ELR (cell line): ENCODE measurements at places on chromosomes 13 and 19.
A peak's percentile ranks its signal among the peaks of the same experiment; 100 is the strongest.

DNA sequence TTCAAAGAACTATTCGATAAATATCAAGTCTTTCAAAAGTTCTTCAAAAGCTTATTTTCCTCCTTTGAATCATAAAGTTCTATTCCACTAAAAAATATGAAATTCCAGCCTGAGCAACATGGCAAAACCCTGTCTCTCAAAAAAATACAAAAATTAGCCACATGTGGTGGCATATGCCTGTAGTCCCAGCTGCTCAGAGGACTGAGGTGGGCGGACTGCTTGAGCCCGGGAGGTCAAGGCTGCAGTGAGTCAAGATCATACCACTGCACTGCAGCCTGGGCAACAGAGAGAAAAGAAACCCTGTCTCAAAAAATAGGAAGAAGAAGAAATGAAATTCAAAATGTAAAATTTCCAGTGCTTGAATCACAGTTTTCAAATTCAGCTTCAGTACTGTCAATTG lies 24.6 kb downstream of the CAB39L start:
- DNase-seq: peak; percentile 15

GRCh38 chr19:10339380-10339960 lies at the start of gene ICAM3:
ICAM3 (minus strand) TSS chr19:10339624; CDS start chr19:10339614, 10 bp downstream.
- DNase-seq: no peak

GRCh38 chr19:10189616-10190015 lies 5.1 kb downstream of the DNMT1 start:
- DNase-seq: peak; percentile 42

DNA sequence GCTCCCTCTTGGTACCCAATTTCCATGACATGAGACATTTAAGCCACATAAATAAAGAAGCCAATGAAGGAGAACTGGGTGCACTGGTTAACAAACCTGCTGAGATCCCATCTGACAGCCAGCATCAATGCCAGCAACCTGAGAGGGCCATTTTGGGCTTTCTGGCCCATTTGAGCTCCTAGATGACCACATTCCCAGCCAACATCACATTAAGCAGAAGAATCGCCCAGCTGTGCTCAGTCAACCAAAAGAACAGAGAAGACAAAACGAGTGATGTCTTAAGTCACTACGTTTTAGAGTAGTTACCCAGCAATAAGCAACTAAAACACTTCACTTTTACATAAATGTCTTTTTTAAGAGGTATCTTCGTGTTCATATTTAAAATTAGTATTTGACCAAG lies 21.9 kb downstream of the LCP1 start:
- no peak for DNase-seq

DNA sequence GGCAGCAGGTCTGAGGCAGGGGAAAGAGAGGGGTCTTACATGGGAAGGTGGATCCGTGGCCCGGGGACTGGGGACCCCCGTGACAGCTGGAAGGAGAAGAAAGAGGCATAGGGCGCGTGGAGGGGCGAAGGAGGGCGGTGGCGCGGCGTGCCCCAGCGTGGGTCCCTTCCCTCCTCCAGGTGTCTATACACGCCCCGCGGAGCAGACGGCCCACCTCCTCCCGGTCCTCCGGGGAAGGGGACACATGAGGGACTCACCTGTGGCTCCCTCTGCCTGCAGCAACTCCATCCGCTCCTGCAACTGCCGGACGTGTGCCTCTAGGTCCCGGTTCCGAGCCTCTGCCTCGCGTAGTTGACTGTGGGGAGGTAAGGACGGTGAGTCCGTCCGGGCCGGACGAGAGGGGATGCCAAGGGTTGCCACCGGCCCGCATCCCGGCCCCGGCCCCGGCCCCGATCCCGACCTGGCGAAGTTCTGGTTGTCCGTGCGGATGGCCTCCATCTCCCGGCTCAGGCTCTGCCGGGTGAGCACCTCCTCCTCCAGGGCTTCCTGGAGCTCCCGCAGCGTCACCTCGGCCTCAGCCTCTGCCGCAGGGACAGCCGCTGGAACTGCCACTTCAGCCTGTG lies 2.4 kb upstream of the SIX5 start:
- DNase-seq: no peak

GRCh38 chr19:32296694-32297093 lies 48.7 kb upstream of the ZNF507 start:
- peak; percentile 2 for DNase-seq

- peak; percentile 43 for DNase-seq
Observed at GRCh38 chr19:55082020-55082851, 6.6 kb downstream of the EPS8L1 start.

DNA sequence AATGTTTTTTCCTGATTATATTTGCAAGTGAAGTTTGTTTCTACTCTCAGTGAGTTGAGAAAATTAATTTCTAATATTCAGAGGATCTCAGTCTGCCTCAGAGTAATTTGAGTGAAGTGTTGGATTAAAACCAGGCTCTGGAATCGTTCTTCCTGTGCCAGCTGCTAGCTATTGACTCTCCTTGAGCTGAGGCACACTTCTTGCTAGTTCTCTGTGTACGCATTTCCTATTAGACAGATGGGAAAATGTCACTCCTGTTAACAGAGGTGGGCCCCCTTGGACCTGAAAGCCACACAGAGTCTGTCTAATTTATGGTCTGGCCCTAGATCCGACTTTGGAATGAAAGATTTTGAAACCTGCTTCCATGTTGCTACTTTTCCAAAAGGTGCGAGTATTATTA lies 107.6 kb upstream of the RNF113B start:
- no peak for DNase-seq

- no peak for DNase-seq
Observed at GRCh38 chr19:3482507-3483225, 575 bp downstream of the SMIM44 start.

DNA sequence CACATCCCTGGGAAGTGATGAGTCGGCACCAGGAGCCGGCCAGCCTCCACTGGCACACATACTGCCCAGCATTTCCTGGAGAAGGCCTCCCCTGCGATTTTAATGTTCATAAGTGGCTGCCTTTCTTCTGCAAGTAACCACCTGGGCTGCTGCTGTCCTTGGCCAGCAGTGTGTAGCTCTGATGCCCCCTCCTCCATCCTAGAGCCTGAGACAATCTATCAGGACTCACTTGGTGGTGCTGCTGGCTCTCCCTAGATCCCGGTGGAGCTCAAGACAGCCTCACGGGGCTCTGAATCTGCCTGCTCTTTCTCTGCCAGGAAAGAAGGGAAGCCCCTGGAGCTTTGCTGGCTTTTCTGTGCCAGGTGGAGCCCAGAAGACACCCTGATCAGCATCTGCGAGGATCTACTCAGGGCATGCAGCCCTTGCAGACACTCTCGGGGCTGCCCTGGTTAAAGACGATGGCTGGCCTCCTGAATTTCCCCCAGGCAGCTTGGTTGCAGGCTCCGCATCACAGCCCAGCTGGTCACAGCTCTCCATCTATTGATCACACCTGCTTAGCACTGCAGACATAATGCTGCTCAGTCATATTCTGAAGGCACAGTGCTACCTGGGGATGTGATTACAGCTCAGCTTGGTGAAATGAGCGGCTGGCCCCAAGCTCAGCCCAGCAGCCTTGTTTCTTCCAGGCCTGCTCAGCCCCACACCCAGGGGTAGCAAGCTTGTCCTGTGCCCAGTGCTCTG lies 122.3 kb downstream of the ZDHHC20 start:
- peak; percentile 3 for DNase-seq

DNA sequence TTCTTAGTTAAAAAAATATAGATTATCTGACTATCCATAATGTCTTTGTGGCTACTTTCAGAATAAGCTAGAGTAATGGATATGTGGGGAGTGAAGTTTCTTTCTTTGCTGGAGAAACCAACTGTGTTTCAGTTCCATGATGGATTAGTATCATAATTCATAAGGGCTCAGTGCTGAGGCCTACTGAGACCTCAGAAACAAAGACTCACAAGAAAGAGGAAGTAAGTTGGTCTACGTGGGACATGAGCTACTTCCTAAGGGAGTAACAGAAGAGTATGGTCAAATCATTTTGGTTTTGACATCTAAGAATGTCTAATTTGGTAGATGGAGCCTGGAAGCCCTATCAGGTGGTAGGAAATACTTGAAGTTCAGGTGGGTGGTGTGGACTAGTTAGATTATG lies 99.0 kb upstream of the HTR2A start:
- DNase-seq: no peak

GRCh38 chr19:7550987-7551761 lies 15.7 kb downstream of the PNPLA6 start:
- peak; percentile 52 for DNase-seq

GRCh38 chr19:44747739-44748425 lies 626 bp upstream of the BCL3 start:
- peak; percentile 64 for DNase-seq

- DNase-seq: no peak
Observed at GRCh38 chr19:30017172-30017571, 75.1 kb downstream of the URI1 start.

GRCh38 chr13:109790942-109791605 lies 4.7 kb upstream of the IRS2 start:
- DNase-seq: peak; percentile 48

DNA sequence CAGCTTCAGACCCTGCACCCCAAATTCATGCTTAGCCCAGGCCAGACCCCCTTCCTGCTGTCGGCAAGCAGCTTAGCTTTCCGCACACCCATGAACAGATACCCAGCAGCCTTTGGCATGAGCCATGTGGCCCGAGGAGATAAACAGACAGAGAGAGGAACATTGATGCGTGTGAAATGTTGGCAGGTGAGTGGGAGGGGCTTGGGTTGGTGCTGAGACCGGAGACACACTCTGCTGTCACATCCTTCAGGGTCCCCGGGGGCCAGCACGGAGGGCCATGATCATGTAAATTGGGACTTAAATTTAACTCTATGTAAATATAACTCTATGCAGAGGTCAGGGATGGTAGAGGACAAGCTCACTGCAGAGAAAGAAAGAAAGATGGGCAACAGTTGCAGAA lies 1.5 kb downstream of the CD22 start:
- no peak for DNase-seq

DNA sequence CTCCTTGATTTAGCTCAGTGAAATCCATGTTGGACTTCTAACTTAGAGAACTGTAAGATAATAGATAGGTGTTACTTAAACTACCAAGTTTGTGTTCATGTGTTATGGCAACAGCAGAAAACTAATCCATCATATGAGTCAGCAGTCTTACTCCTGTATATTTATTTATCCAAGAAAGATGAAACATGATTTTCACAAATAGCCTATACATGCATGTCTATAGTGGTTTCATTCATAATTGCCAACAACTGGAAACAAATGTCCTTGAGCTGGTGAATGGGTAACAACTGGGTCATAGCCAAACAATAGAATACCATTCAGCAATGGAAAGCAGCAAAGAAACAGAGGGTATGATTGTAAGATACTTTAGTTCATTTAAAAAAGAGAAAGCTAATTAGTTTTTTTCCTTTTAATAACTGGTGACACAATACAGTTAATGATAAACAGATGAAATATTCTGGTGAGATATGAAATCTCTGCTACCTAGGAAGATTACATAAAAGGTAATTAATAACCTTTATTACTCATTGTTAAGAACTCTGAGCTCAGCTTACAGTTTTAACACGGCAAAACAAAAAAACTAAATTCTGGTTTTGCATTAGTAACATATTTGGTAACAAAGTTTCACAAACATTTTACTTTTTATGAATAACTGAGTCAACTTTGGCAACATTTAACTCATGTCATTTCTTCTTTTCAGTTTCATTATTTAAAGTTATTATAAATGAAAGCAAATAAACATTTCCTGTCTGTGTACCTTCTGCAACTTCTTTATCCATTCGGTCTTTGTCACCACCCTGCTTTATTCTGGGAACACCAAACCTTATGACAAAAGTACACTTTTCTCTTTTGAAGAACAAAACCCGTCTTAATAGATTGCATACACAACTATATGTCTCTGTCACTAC lies 181.3 kb downstream of the LIG4 start:
- DNase-seq: no peak

DNA sequence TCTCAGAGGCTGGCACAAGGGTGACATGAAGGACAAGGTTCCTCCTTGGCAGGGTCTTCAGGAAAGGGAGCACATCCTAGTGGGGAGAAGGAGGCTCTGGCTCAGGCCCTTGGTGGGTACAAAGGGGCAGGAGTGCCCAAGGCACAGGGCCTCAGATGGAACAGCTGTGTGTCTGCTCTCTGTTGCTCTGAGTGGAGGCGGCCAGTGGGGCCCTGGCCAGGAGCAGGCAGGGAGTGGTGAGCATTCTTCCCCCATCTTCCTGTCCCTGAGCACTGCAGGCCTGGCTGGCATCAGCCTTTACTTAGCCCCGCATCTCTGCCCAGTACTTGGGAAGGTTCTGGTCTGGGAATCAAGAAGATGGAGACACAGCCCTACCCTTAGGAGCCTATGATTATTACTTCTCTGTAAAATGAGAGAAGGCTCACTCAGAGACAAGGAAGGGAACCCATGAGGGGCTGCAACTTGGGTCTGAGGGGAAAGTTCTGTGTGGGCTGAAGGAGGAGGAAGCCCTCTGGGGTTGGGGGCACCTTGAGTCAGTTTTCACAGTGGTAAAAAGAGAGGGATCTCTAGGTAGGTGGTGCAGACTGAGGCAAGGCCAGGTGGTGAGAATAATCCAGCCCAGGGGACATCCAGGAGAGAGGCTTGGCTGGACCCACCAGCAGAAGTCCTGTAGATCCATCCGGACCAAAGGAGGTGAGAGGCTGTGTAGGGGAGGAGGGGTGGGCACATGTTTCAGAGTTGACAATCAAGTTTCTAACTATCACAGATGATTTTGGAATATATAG lies 173.5 kb downstream of the TSHZ3 start:
- DNase-seq: no peak

DNA sequence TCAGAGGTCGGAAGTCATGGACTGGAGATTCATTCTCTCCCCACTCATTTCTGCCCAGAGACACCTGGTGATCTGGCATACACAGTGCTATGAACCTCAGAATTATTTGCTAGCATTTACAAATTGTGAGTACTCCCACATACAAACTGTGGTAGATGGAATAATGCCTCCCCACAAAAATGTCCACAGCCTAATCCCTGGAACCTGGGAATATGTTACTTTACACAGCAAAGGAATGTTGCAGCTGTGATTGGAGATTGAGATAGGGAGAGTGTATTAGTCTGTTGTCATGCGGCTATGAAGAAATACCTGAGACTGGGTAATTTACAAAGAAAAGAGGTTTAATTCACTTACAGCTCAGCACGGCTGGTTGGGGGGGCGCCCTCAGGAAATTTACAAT lies 3.1 kb upstream of the UQCRFS1 start:
- DNase-seq: no peak

DNA sequence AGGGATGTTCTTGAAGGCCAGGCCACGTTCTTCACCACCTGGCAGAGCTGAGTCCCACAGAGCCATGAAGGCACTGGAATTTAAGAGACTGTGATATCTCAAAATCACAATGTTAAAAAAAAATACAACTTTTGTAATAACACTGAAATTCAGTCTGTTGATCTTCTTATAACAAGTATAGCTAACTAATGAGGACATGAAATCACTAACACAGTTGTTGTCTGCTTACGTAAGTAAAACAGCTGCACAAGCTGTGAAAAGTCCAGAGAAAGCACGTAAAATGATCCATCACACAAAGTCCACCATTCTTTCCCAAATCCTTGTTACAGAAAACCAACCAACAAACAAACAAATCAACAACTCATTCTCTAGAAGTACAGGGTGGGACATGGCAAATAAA lies 32.9 kb downstream of the FLT3 start:
- DNase-seq: no peak

- DNase-seq: peak; percentile 53
Observed at GRCh38 chr19:43450545-43450997, 14.8 kb downstream of the LYPD3 start.

- DNase-seq: peak; percentile 91
Observed at GRCh38 chr13:76723551-76724232, 162.5 kb downstream of the KCTD12 start.

- DNase-seq: no peak
Observed at GRCh38 chr19:41955521-41955920, 3.6 kb downstream of the RABAC1 start.

GRCh38 chr13:28333204-28333881 lies 161.6 kb downstream of the FLT1 start:
- DNase-seq: no peak
